ENCODE measurements at places on chromosomes 12 and 14.

GRCh38 chr14:66087231-66087630 is 398.9 kb upstream of the CCDC196 start:
- no peak for DNase-seq

- no peak for DNase-seq
Measured at GRCh38 chr12:5428332-5429221, 3.3 kb upstream of the NTF3 start.

DNA sequence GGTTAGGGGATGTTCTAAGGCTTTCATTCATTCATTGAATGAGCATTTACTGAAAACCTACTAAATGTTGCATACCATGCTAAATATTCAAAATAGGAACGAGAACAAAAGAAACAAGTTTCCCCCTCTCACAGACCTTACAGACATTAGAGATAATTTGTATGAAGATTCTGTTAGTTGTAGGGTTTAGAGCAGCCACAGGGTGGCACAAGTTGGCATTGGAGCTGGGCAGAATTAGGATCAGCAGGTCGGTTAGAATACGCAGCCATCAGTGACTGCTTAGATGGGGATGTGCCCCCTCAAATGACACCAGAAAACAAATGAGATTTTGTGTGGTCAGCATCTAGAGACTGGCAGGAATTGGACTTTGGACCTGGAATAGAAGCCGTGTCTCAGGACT is 166.3 kb upstream of the DAAM1 start:
- no peak for DNase-seq

DNA sequence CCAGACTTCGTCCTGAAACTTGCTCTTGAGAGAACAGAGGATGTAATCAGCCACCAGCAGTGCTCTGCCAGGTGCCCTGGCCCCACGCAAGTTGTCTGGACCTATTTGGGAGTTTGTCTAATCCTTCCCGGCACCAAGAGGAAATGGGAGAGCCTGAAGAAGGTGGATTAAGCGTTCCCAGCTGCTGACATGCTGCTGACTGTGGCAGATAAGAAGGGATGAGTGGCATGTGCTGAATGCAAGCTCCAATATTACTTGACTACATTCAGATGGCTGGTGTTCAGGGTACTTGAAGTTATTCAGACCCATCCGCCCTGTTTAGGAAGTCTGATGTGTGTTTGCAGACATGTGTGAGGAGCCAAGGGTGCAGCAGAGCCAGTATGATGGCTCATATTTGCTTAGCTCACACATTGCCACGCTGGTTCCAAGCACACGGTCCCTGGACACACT is 440.6 kb upstream of the CCDC196 start:
- no peak for DNase-seq

DNA sequence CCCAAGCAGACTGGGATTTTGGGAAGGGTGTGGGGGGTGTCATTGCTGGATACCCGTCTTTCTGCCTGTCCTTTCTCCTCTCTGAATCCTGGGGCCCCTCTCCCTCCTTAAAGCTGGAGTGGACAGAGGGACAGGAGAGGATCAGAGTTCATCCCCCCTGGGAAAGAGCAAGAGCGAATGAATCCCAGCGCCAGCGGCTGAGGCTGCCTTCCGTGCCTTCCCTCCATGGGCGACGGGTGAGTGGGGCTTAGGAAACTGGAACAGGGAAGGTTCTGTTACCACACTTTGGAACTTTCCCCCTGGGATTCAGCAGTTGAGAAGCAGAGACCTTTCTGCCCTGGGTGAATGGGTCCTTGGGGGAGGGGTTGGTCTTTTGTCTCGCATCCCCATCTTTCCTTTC is 16.2 kb upstream of the RIN3 start:
- DNase-seq = no peak

DNA sequence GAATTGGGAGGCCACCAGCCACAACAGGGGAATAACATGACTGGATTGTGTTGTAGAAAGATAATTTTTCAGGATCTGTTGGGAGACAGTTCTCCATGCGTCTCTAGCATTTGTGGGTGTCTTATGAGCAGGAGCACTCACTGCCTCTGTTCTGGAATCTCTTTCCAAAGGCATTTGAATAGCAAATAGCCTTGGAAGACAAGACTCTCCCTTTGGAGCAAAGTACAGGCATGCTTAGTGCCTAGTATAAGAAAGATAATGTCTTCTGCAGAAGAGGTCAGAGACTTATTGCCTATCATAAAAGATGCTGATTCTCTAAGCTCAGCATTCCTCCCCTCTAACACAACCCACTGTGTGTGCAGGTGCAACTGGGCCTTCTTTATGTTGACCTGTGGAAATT is 58.3 kb downstream of the VCPKMT start:
- no peak for DNase-seq

DNA sequence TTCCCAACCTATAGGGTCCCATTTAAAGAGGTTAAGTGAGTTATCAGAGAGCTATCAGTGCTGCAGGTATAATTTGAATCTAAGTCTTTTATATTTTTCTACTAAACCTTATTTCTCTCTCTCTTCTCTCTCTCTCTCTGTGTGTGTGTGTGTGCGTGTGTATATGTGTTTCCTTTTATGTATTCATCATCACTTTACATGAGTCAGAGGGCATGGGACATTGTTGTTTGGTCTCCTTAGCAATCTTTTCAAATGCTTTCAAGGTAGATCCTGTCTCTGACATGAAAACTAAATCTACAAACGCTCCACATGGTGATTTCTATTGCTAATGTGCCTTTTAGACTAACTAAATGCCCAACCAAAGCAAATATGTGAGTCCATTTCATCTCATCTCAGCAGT is 459.7 kb downstream of the BTG1 start:
- DNase-seq = no peak

GRCh38 chr14:31025367-31026076 is at the start of gene AP4S1:
TSS of gene AP4S1 (plus strand) at chr14:31025649. CDS start at chr14:31066197, 40,548 bp downstream.
- peak; percentile 59 for DNase-seq

- no peak for DNase-seq
Measured at GRCh38 chr12:103627189-103627855, 40.2 kb downstream of the STAB2 start.

- no peak for DNase-seq
Measured at GRCh38 chr12:92495108-92495507, 207.7 kb upstream of the PLEKHG7 start.
